ENCODE measurements at places on chromosomes 12 and 14.

GRCh38 chr12:77610446-77610845 lies 220.2 kb upstream of the NAV3 start:
- DNase-seq, result no peak

DNA sequence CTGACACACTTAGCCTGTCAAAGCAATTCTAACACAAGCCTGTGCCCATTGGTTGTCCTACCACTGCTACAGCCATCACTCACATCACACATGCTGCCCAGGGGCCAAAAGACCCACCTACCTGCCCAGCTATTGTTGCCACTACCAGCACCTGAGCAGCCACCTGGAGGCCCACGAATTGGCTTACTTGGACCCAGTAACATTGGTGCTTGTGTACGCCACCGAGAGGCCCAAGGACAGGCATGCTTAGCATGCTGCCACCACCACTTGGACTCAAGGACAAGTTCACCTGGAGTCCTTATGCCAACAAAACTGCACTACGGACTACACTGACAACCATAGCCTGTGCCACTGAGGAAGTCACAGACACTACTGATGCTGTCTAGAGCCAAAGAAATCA lies 221.1 kb downstream of the SLC38A4 start:
- DNase-seq, result no peak

DNA sequence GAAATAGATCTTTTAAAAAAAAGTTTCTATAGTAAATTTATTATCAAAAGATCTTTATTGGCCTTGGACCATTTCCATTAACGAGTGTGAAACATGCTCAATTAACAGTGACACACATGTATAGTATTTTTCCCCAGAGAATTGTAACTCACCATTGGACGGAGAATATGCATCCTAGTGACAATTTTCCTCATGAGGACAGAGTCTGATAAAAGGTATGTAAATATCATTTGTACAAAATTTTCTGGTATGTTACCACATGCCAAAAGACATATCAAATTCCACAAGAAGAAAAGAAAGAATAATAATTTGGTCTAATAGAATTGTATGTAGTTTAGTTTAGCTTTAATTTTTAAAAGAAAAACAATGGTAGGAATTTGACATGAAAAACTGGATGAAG lies 1096.0 kb upstream of the FLRT2 start:
- peak; percentile 59 for DNase-seq

- DNase-seq, result no peak
These were observed 581.1 kb upstream of the MGAT4C start for GRCh38 chr12:86837246-86837645.

- no peak for DNase-seq
These were observed 107.9 kb downstream of the SLC38A4 start for GRCh38 chr12:46717868-46718267.

DNA sequence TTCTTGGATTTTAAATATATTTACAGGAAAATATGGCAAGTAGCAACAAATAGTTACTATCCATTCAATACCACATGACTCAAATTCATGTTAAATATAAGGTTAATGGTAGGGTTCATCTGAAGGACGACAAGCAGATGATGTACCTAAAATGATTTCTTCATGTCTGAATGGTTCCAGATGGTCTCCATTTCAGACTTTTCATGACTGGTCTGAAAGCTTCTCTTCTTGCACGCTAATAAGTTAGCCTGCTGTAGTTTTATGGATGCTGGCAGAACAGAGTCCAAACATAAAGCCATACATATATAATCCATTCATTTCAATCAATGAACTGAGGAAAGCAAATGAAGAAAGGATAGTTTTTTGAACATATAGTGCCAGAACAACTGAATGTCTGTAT lies 257.0 kb upstream of the MGAT4C start:
- no peak for DNase-seq

- no peak for DNase-seq
These were observed 7.0 kb downstream of the KRT1 start for GRCh38 chr12:52673217-52673616.

- peak; percentile 66 for DNase-seq
These were observed at the start of gene SLC48A1 for GRCh38 chr12:47773062-47773857. TSS of gene SLC48A1 (plus strand) at chr12:47773238. CDS start at chr12:47773305, 67 bp downstream.

- DNase-seq, result no peak
These were observed 1096.3 kb downstream of the GALC start for GRCh38 chr14:86896701-86897100.

GRCh38 chr12:32989705-32990104 lies 93.1 kb upstream of the PKP2 start:
- DNase-seq, result no peak

GRCh38 chr12:119230807-119231206 lies 52.1 kb downstream of the HSPB8 start:
- no peak for DNase-seq

- DNase-seq, result no peak
These were observed 134.1 kb downstream of the SLC41A2 start for GRCh38 chr12:104823985-104824461.

GRCh38 chr14:27040552-27040951 lies 442.7 kb upstream of the NOVA1 start:
- no peak for DNase-seq

DNA sequence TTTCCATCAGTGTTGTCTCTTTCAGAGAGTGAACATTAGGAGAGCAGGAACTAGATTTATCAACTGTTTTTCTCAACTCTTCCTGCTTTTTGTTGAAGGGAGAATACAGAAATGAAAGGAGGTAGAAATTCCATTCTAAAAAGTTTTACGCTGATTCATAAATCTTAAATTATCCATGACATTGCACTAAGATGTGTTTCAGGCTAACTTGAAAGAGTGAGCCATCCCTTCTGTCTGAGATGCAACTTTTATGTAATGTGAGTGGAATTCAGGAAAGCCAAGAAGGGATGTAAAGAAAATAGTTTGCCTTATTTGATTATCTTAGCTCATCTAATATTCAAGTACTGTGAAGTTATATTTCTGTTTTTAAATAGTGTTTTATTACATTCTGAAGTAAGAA lies 349.5 kb upstream of the RGS6 start:
- peak; percentile 95 for DNase-seq

DNA sequence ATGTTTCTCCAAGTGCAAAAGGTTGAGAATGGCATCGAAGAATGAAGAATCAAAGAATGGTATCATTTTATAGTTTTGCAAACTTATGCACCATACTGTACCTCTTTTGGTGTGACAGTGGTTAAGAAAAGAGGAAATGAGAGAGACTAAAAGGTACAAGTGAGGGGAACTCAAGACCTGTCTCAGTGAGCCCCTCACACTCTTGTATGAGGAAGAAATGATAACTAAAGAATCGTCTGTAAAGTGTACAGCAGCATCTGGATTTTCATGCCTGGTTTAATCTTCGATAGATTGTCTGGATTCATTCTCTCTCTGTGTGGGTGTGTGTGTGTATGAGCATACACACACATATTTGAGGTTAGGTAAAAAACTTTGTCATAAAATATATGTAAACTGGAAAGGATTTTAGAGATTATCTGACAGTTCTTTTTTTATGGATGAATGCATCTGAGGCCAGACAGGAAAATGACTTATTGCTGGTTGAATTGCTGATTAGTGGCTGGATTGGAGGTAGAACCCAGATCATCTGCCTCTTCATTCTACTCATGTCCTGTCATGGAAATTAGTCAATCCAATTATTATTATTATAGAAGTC lies 16.0 kb upstream of the SLC38A2 start:
- DNase-seq, result peak; percentile 76

DNA sequence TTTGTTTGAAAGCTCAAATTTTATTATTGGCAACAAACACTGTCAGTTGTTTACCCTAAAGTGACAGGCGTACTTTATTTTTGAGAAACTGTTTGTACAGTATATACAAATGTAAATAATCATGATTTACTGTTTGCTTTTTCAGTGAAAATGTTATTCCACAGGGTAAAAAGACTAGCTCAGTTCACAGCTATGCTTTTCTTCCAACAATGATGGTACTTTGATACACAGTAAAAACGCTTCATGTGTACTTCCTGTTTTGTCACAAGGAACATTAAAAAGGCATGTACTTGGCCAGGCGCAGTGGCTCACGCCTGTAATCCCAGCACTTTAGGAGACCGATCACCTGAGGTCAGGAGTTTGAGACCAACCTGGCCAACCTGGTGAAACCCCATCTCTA lies 53.7 kb downstream of the MON2 start:
- DNase-seq, result no peak

DNA sequence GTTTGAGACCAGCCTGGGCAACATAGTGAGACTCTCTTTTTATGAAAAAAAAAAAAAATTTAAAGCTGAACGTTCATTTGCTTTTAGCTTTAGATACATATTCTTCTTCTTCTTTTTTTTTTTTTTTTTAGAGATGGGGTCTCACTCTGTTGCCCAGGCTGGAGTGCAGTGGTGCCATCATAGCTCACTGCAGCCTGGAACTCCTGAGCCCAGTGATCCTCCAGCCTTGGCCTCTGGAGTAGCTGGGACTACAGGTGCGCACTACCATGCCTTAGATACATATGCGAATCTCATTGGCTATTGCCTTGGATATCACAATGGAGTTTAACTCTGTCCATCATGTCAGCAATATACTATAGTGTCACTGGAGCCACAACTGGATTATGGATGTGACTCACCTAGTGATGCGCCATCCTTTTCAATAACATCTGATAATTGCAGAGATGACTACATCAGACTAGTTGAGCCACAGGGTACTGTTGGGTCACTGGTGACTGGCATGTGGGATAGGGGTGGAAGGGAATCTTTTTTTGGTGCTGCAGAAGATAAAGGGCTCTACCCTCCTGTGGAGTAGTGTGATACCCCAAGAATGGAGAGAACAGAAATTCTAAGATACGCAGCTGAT lies 2.7 kb upstream of the ADIPOR2 start:
- DNase-seq, result peak; percentile 11

DNA sequence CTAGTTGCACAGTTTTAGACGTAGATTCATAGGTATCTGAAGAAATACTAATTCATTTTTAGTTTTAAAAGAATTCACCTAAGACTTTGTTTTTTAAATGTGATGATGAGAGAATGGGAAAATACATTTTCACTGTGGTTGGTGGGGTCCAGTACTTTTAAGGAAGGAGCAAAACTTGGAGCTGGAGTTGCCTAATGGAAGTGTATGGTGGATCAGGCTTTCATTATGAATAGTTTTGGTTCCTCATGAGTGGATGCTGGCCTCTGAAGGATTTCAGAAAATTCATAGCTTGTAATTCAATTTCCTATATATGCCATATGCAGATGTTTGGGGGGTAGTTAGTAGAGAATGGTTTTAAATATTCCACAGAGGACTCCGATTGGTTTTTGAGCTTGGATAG lies 27.1 kb downstream of the STK38L start:
- DNase-seq, result no peak

DNA sequence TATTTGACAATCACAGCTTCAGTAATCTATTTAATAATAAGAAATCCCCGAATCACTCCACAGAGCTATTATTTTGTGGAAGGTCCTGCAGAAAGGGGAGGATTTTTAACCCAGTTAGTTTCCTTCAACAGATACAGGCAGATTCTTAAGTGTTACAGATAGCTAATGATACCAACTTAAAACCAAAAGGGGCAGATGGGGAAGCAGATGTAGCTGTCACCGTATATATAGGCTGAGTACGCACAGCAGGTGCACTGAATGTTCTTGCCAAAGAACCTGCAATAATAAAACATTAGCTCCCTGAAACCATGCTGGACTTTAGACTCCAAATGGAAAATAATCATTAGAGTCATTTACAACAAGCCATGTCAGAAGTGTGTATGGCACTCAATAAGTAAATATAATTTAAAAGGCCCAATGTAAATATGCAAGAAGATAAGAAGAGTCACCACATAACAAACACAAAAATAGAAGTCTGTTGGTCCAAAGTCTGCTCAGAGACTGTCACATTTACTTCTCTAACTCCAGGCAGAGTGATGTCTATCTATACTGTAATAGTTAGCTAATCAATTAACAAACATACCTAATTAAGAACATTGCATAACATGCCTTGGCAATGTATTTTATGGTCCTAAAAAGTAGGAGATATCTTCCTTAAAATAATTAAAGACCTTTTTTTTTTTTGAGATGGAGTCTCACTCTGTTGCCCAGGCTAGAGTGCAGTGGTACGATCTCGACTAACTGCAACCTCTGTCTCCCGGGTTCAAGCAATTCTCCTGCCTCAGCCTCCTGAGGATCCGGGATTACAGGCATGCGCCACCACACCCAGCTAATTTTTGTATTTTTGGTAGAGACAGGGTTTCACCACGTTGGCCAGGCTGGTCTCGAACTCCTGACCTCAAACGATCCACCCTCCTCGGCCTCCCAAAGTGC lies 78.8 kb downstream of the SEC23A start:
- DNase-seq, result no peak

GRCh38 chr12:11863988-11864387 lies 206.8 kb upstream of the BCL2L14 start:
- DNase-seq, result no peak

DNA sequence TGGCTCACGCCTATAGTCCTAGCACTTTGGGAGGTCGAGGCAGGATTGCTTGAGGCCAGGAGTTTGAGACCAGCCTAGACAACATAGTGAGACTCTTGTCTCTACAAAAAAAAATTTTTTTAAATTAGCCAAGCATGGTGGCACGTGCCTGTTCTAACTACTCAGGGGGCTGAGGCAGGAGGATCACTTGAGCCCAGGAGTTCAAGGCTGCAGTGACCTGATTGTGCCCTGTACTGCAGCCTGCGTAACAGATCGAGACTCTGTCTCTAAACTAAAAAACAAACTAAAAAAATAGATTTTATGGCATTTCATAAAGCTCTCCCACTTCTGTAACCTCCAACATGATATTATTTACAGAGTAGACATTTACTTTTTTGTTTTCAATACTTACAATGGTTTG lies 29.6 kb downstream of the PNMA1 start:
- no peak for DNase-seq

DNA sequence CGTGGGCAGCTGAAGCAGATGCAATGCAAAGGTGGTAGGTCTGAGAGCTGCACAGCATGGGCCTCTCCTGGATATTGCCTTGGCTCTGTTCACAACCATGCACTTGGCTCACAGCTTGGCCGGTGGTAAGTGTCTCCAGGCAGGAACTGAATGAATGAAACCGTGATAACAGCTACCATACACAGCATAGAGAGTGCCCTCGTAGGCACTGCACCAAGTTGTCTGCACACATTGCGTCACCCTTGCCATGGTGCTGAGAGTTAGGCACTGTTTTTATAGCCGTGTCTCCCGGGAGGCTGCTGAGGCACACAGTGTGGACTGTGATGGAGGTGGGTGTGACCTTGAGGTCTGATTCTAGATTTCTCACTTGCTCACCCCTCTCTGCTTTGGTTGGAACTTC lies 157.6 kb upstream of the VASH1 start:
- no peak for DNase-seq

GRCh38 chr12:68609998-68610369 lies 715 bp upstream of the RAP1B start:
- DNase-seq, result peak; percentile 51

Measured in fibroblast of skin of back (primary cell).